Colonic mucosa (tissue), 4 donors: ENCODE measurements at places on chromosomes 12 and 14.

- no peak for DNase-seq
These were observed 380.1 kb downstream of the NOVA1 start for GRCh38 chr14:26217778-26218177.

- no peak for DNase-seq
These were observed 16.4 kb downstream of the ACTN1 start for GRCh38 chr14:68962681-68963080.

DNA sequence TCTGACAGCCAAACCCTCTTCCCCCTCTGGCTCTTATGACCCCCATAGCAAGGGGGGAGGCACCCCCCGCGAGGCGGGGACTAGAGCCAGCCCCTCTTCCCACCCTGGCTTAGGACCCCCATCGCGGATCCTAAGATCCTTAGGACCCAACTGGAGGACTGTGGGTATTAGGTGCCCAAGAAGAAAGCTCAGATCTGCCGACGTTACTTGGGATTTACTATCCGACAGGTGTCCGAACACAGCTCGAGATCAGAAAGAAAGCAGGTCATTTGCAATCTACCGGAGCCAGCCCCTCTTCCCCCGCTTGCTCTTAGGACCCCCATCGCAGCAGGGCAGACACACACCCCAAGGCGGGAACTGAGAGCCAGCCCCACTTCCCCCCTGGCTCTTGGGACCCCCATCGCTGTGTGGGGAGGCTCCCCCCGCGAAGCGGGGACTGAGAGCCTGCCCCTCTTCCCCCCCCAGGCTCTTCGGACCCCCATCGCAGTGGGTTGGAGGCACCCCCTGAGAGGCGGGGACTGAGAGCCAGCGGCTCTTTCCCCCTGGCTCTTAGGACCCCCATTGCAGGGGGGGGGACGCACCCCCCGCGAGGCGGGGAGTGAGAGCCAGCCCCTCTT is 46.8 kb downstream of the DDX11 start:
- no peak for DNase-seq

DNA sequence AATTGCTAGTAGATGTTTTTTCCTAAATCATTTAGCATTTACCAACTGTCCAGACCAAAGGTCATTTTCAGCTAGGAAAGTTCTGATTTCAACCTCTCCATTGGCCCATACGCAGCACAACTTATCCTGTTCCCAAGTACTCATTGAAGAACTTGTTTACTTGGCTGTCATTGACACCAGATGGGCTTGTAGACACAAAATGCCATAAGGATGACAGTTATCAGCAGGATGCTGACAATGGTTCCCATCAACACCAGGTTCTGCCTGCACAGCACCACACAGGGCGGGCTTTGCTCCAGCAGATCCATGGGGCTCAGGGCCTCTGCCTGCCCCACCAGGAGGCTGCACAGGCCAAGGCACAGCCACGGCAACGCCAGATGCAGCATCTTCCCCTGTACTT is 36.5 kb upstream of the TMPRSS12 start:
- DNase-seq, result no peak

DNA sequence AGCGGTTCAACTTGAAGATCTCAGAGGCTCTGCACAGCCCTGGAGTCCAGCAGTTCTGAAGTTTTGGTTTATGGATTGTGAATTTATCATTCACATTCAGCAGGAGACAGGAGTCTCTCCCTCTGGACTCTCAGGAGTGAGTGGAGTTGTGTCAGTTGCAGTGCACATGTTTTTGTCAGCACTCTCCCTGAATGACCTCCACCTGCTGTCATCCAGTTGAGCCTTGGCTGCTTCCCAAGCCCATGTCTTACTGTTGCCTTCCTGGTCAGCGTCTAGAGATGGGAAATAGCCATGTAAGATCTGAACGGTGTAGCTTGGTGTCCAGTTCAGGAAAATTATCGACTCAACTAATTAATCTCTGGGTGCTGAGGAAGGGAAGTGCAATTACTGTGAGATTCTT is 133.2 kb downstream of the PRKCH start:
- DNase-seq, result no peak

DNA sequence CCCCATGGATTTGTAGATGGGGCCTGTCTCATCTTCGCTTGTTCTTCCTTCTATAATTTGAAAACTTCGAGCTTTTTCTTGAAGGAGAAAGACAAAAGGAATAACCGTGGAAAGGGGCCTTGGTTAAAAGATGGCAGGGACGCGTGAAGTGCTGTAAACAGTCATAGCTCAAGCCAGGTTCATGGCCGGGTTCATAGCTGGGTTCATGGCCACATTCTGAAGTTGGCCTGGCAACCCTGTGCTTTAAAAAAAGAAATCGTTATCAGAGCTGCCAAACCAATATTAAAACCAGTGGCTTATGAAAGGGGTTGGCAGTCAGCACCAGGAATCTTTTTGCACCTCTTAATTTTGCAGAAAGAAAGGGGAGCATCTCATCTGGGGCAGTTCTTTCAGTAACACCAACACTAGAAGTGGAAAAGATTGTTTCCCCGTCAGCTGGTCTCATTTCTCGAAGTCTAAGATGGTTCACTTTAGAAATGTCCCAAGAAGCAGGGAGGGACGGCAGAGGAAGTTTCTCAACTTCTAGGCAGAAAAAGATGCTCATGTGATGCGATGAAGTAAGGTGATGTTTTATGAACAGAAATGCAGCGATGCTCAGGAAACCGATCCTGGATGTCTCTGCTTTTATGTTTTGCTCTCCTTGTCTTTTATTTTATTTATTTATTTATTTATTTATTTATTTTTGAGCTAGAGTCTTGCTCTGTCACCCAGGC is 193.1 kb upstream of the TBX3 start:
- no peak for DNase-seq

DNA sequence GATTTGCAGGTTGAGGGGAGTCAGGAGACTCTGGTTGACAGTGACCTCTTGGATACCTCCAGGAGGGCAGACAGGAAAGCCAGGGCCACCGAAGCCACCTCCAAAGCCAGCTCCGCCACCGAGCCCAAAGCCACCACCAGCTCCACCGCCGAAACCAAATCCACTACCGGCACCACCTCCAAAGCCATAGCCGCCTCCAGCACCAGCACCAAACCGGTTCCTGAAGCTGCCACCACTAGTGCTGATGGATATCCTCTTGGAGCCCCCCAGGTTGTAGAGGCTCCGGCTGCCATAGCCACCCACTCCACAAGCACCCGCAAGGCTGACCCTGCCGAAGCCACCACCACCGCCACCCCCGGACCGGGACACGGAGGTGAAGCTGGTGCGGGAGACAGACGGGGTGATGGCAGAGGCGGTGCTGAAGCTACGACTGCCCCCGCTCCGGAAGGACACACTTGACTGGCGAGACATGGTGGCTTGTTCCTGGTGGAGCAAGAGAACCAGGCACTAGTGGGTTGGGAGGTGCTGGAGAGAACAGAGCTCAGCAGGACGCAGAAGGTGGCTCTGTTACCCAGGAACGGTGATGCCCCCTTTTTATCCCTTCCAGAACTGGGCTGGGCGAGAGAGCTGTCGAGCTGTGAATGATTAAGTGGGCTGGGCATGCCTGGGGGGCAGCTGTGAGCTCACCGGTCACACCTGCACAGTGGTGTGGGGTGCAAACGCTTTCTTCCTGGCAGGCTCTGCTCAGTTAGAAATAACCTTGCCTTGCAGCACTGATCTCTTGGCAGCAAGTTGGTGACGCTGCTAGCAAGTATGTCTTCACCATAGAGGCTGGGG is at the start of gene KRT5:
TSS of gene KRT5 (minus strand) at position 569 of the 837 bp plus-strand sequence. CDS start at position 471, 98 bp downstream.
- DNase-seq, result peak; percentile 11

- no peak for DNase-seq
These were observed 7.9 kb upstream of the CRIP2 start for GRCh38 chr14:105466531-105467248.

DNA sequence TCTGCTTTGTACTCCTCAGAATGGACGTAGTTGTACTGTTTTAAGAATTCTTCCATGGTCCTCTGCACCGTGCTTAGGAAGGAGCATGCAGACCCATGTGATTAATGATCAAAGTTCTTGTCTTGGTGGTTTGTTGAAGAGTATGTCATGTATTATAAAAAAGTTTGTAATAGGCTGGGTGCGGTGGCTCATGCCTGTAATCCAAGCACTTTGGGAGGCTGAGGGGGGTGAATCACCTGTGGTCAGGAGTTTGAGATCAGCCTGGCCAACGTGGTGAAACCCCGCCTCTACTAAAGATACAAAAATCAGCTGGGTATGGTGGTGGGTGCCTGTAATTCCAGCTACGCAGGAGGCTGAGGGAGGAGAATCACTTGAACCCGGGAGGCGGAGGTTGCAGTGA is 61.8 kb upstream of the RTL1 start:
- DNase-seq, result no peak

DNA sequence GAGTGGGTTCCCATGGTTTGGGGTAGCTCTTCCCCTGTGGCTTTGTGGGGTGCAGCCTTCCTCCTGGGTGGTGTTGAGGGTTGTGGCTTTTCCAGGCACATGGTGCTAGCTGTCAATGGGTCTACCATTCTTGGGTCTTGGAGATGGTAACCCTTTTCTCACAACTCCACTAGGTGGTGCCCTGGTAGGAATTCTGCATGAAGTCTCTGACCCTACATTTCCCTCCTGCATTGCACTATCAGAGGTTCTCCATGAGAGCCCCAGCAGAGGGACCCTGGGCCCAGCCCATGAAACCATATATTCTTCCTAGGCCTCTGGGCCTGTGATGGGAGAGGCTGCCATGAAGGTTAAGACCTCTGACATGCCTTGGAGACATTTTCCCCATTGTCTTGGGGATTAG is 1093.3 kb downstream of the SLC16A7 start:
- DNase-seq, result no peak

DNA sequence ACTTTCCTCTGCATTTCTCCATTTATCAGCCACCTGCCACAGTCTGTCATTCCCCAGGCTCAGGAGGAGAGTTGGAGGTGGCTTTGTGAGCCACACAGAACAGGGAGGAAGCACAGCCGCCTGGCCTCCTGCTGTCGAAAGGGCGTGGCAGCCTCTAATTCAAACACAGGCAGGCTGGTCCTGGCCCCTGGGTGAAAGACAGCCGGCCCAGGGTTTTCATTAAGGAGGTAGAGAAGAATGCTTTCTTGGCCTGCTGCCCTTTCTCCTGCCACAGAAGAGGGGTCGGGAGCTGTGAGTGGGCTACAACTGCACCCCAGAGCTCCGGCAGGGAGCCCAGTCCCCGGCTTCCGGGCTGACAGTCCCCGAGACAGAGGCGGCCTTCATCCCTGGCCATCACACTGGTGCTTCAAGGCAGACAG is 108.6 kb upstream of the FZD10 start:
- no peak for DNase-seq

DNA sequence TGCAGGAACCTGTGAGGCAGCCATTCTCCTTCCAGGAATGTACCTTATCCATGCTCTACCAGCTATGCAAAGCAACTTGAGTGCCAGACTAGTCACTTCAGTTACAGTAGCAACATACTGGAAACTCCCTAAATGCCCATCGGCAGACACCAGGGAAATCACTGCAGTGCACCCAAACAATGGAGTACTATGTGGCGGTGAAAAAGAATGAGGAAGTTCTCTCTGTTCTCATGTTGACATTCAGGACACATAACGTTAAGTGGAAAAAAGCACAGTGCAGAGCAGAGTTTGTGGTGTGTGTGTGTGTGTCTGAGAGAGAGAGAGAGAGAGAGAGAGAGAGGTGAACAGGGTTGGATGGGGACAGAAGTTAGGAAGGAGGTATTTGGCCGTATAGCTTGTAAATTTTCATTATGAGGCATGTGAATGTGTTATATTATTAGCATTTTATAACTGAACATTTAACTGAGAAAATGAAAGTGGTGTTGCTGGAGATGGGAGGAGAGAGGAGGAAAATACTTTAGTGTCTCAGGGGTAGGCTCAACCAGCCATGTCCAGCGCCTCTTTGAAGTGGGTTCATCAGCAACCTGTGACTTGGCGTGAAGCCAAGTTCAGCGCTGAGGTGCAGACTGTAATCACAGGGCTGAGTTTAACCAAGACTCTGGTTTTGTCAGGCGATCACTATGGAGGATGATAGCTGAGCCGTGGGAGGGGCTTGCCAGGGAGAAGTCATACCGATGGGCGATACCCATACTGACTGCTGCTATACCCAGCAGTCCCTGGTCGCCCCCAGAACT is 17.3 kb downstream of the TNFAIP2 start:
- DNase-seq, result no peak

- DNase-seq, result no peak
These were observed 31.1 kb upstream of the INF2 start for GRCh38 chr14:104658325-104658712.

- DNase-seq, result no peak
These were observed 3.5 kb upstream of the SEL1L start for GRCh38 chr14:81537193-81537592.

DNA sequence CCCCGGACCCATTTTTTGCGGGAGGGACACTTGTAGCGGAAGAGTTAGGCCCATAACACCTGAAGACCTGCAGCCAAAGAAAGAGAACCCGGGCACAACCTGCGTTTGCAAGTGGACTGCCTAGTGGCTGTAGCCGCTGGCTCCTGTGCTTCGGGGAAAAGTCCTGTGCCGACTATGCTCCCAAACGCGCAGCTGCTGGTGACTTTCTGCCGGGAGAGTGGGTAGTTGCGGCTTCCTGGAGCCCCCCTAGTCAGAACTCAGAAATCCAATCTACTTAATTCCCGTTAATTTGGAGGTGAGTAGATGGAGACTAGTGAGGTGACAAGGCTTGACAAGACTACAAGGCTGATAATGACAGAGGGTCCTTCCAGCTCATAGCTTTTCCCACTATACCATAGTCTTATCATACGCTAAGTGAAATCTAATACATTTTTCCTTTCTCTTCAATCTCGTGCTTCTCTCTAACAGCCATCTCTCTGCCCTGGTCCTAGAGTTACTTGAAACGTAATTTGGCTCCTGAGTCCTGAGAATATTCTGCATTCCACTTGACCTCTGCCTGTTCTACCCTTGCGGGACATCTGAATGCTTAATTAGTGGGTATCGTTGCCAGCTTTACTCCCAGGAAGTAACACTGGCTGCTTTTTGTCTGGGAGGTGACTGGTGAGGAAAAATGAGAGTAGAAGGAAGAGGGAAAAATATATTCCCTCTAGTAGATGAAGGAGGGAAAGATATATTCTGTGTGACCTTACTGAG is 556 bp downstream of the MTHFD1 start:
- peak; percentile 54 for DNase-seq

GRCh38 chr12:96054244-96054610 is 18.8 kb upstream of the LTA4H start:
- no peak for DNase-seq

GRCh38 chr14:65170318-65170717 is 68.0 kb upstream of the MAX start:
- DNase-seq, result no peak

- no peak for DNase-seq
These were observed 30.0 kb downstream of the SENP1 start for GRCh38 chr12:48075832-48076231.

DNA sequence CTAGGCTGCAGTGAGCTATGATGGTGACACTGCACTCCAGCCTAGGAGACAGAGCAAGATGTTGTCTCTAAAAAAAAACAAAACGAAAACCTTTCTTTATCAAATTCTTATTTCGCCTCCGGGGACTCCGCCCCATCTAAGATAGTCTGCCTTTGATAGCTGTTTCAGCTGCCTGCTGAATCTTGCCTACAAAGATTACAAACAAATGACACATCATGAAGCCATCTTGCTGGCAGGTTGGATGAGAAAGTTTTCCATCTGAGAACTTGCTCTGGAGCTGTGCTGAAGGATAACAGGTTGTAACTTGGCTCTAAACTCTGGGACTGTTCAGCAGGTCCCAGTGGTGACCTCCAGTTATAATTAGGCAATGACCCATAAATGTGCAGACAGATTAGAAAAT is 41.8 kb upstream of the AEBP2 start:
- no peak for DNase-seq
